ENCODE measurements at places on chromosomes 2 and 18. TPM values are rescaled to one million over a fixed set of nuclear protein-coding genes. Genes with fewer than 3 reads are reported as not detected.

The SCN3A gene
- total RNA-seq = not detected

The SLC38A11 gene
- not detected for total RNA-seq

The RIT2 gene
- not detected for total RNA-seq

The GALNT14 gene
- 0.56 TPM for total RNA-seq

The GKN2 gene
- not detected for total RNA-seq

The ERCC3 gene
- total RNA-seq = 25.6 TPM

The AQP12B gene
- total RNA-seq = not detected

The CGREF1 gene
- 4.6 TPM for total RNA-seq

The ITSN2 gene
- total RNA-seq = 10.2 TPM

The CIB4 gene
- not detected for total RNA-seq

The TSPYL6 gene
- total RNA-seq = not detected

The KYNU gene
- total RNA-seq = 4.4 TPM

The UGT1A10 gene
- not detected for total RNA-seq

The GALNT5 gene
- 7.6 TPM for total RNA-seq

The C2orf66 gene
- total RNA-seq = not detected

The STON1 gene
- total RNA-seq = 7.5 TPM

The MARS2 gene
- 4.7 TPM for total RNA-seq
